Globus pallidus (tissue), 1 donor: ENCODE measurements at places on chromosomes 1 and 21.

DNA sequence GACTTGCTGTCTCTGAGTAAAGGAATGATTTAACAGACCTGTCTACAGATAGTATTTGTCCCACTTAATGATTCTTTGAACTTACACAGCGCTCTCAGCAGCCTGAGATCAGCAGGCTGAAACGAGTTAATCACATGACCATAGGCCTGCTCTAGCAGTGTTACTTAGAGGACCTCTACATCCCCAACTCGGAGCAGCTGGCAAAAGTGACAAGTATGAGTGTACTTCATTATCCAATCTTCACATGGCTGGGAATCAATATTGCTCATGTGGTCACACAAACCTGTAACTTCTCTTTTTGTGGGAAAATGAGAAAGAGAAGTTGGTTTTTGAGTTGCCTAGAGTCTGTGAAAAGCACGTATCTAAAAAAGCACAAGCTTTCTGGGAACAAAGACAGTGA lies 11.4 kb upstream of the ATP13A2 start:
- DNase-seq, result no peak

- DNase-seq, result no peak
Measured at GRCh38 chr21:14523234-14523633, 22.9 kb downstream of the SAMSN1 start.

- DNase-seq, result no peak
Measured at GRCh38 chr1:235317168-235317567, 10.8 kb downstream of the ARID4B start.

DNA sequence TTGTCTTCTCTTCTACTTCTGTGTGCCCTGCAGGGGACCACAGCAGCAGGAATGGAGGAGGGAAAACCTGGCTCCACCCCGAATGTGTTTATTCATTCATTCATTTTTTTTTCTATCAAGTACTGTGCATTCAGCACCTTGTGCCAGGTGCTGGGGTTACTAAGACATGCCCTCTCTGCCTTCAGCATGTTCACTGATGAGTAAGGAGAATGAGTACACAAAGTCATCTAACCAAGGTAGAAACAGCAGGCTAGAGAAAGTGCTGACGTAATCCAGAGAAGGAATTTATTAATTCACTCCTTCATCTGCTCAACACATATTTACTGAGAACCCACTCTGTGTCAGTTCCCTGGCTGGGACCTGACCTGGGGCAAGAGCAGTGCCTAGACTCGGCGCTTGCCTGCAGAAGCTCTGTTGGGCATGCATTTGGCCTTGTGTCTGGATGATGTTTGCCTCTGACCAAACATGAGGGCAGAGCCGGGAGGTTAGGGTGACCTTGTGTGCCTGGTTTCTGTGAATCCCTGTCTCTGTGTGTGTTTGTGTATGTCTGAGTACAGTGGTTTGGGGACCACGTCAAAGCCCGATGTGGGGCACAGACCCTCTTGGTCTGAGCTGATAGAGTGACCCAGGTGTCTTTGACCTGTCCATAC lies 3.3 kb upstream of the MYOG start:
- DNase-seq, result no peak

- DNase-seq, result no peak
Measured at GRCh38 chr1:15249081-15249480, 2.1 kb downstream of the FHAD1 start.

GRCh38 chr1:214002472-214002871 lies 14.7 kb downstream of the PROX1 start:
- peak; percentile 83 for DNase-seq

DNA sequence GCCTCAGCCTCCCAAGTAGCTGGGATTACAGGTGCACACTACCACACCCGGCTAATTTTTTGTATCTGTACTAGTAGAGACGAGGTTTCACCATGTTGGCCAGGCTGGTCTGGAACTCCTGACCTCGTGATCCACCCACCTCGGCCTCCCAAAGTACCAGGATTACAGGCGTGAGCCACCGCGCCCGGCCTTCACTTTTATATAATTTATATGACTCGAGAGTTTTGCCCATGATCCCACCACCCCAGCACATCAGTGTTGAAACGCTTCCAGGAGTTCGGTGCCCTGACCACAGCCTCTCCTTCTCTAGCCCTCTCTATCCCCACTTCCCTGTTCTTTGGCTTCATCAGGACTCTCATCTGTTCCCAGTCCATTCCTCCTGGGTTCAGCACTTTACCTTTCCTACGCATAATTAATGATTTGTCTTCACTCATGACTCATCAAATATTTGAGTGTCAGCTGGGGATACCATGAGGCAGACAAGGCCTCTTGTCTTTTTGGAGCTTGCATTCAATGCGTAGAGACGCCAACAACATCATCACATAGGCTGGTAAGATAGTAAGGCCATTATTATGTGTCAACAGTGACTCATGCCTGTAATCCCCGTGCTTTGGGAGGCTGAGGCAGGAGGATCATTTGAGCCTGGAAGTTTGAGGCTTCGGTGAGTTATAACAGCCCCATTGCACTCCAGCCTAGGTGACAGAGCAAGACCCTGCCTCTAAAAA lies 1.4 kb downstream of the PMF1 start:
- no peak for DNase-seq

- DNase-seq, result no peak
Measured at GRCh38 chr21:44288251-44289110, 2.8 kb downstream of the AIRE start.

DNA sequence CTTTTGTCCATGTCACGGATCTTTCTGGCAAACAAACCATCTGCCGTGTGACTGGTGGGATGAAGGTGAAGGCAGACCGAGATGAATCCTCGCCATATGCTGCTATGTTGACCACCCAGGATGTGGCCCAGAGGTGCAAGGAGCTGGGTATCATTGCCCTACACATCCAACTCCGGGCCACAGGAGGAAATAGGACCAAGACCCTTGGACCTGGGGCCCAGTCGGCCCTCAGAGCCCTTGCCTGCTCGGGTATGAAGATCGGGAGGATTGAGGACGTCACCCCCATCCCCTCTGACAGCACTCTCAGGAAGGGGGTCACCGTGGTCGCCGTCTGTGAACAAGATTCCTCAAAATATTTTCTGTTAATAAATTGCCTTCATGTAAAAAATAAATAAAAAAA lies 35.9 kb upstream of the NBL1 start:
- no peak for DNase-seq

- no peak for DNase-seq
Measured at GRCh38 chr21:46191257-46191685, 7.0 kb upstream of the SPATC1L start.

- DNase-seq, result no peak
Measured at GRCh38 chr1:23237508-23237907, 20.2 kb upstream of the HTR1D start.

DNA sequence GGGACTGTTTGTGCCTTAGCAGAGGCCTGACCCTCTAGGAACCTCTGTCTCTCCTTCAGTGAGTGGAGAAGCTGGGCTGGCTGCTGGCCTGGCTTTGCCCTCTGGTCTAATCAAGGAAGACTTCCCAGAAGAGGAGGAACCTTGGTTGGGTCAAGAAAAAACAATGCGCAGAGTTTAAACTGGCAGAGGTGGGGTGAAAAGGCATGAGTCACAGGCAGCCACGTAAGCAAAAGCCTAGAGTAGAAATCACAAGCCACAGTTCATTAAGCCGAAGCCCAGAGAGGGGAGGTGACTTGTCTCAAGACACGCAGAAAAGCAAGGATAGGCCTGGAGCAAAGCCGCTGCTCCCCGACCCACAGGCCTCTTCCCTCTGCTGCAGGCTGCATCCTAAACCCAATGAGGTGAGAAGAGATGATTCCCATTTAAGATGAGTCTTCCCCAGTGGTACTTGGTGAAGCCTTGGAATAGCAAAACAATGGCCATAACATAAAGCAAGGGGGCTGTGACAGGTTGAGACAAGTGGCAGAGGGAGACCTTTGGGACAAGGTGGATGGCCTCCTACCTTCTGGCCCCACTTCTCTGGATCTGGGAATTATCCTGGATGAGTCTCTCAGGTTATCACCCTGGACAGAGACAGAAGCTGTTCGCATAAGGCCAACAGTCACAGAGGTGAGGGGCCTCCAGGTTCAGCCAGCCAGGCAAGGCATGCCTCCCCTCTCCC lies 7.7 kb downstream of the PDZK1IP1 start:
- DNase-seq, result no peak

DNA sequence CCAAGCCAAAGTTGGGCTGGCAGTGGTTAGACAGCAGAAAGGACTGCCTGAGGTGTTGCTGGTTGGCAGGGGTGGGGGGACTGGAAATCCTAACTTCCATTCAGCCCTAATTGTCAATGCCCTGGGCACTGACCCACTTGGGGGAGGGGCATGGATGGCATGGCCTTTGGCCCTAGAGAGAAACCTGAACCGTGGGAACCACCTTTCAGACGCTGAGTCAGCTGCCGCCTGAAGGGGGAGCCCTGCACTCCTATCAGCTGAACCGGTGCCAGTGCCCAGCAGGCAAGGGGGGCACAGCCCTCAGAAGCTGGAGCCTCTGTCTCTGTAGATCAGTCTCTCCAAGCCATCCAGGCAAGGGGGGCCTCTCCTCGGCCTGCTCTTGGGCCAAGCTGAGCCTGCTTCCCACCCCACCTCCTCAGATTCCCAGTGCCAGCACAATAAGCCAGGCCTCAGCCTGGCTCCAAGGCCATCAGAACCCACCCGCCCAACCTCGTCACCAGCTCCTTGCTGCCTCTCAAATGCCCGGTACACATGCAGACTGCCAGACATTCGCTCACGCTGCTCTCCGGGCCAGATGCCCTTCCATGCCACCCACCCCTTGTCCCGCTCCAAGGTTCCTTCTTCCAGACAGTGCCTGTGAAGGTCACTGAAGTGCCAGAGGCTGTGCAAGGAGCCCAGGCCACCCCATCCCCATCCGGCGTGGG lies 11.6 kb downstream of the TINAGL1 start:
- DNase-seq, result peak; percentile 22
